ENCODE measurements at places on chromosomes 5 and 9.

DNA sequence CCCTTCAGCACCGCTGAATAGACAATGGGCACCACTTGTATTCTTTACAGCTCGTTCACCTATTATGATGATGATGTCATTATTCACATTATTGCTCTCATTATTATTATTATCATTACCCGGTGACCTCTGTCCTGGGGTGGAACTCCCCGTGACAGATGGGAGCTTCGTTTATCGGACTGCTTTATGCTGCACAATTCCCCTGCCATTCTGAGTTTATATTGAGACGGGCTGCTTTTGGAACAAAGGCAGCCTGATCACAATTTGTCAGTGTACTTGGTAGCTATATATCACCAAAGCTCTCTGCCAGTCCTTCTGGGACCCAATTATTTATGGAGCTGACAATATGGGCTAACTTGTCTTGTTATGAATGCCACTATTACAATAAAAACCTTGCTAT is 1145.6 kb upstream of the WWC1 start:
- no peak for DNase-seq

DNA sequence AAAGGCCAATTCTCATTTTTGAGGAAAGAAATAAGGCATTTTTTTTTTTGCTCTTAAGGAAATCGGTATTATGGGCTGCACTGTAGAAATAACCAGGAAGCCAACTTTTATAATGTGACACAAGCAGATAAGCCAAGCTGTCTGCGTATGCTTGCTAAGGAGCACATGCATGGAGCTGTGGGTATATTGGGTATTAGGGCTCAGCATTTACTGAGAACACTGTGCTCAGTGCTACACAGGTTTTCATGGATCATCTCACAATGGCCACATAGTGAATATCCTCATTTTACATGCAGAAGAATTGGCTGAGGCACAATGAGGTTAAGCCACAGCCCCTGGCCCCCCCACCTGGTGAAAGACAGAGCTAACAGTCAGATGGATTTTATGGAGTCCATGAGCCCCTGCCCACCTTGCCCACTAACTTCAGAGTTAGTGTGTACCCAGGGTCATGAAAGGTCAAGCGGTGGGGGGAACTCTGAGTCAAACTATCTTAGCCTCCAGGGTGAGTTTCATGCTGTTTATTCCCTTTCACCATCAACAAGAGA is 204.8 kb downstream of the SPATA31A6 start:
- no peak for DNase-seq

DNA sequence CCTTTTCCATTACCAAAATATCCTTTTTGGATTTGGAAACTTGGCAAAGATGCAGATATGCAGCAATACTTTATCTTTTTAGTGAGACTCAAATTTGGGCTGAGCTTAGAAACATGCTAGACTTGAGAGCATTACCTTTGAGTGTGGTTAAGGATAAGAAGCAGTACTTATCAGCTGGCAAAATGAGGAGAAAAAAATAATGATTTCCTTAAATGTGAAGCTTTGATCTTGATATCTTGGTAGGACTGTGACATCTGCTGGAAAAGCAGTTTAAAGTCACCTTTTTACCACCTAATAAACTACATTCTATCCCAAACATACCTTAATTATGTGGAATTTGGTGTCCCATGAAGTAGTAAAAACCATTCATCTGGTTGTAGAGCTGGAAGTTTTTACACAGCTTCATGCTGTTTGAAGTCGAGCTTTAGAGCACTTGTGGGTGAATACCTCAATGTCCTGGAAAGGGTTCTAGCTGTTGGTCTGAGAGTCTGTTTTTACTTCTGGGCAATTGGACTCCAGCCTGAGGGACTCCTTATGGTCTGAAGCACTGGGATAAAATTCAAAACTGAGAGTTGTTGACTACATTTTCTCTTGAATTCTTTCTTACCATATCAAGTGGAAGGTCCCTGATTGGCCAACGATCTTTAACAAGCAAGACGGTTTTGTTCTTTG is 53.4 kb downstream of the LRRC70 start:
- no peak for DNase-seq

DNA sequence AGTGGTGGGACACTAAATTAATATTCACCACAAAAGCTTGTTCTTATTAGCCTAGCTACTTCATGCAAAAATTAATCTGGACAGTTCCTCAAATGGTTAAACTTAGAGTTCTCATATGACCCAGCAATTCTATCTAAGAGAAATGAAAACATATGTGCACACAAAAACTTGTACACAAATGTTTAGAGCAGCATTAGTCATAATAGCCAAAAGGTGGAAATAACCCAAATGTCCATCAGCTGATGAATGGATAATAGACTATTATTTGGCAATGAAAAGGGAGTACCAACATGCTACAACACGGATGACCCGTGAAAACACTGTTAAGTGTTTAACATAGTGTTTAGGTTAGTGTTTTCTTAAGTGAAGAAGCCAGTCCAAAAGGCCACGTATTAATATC is 32.8 kb upstream of the TNIP1 start:
- no peak for DNase-seq

GRCh38 chr9:17367035-17367434 is 211.8 kb upstream of the SH3GL2 start:
- no peak for DNase-seq

DNA sequence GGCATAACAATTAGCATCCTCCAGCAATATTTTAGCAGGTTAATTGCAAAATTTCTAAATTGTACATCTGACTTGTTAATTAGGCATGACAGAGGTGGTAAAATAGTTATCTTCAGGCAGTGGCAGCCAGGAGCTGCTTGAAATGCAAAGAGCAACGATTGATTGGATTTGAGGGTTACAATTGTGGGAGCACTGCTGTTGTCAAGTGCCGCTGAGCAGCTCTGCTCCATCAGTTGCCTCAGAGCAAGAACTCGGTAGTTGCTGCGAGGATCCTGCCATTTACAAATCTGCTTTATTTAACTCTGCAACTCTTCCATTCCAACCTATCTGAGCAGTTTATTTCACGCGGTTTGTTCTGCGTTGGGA is 12.6 kb downstream of the PBX3 start:
- no peak for DNase-seq

Measured in stimulated activated CD8-positive, alpha-beta memory T cell treated with anti-CD3 and anti-CD28 coated beads, Interleukin-12 subunit alpha, Interleukin-12 subunit beta, amount 100 ng/mL, for 1 hour (primary cell).